ENCODE measurements at places on chromosomes 7 and 10.

- no peak for DNase-seq
Observed at GRCh38 chr10:88528201-88528600, 54.9 kb downstream of the RNLS start.

- no peak for DNase-seq
Observed at GRCh38 chr7:108261560-108262255, 131.5 kb upstream of the LAMB4 start.

GRCh38 chr7:4629287-4629895 lies 52.7 kb upstream of the FOXK1 start:
- DNase-seq: peak; percentile 38

DNA sequence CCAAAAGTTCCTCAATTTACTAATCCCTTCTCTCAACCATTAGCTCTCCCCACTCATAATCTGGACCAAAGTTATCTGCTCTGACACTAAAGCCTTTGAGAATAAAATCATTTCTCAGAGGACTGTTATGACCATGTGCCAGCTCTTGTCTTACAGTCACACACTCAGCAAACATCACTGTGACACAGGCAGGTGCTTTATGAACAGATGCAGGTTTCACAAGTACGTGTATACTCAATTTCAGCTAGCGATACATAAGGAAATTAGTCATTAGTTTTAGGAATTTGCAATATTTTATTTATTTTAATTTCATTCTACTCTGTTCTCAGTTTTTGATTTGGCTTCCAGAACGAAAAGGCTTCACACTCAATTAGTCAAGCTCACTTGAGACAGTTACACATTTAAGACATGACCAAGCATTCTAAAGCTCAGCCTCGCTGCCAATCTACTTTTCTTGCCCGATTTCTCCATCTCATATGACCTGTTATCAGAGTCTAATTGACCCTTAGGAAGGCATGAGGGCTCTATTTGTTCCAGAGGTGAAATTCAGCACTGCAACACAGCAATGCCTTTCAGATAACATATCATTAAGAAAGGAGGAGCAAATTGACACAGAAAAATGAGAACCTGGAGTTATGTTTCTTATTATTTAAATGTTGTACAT lies 76.8 kb downstream of the TFEC start:
- DNase-seq: no peak

DNA sequence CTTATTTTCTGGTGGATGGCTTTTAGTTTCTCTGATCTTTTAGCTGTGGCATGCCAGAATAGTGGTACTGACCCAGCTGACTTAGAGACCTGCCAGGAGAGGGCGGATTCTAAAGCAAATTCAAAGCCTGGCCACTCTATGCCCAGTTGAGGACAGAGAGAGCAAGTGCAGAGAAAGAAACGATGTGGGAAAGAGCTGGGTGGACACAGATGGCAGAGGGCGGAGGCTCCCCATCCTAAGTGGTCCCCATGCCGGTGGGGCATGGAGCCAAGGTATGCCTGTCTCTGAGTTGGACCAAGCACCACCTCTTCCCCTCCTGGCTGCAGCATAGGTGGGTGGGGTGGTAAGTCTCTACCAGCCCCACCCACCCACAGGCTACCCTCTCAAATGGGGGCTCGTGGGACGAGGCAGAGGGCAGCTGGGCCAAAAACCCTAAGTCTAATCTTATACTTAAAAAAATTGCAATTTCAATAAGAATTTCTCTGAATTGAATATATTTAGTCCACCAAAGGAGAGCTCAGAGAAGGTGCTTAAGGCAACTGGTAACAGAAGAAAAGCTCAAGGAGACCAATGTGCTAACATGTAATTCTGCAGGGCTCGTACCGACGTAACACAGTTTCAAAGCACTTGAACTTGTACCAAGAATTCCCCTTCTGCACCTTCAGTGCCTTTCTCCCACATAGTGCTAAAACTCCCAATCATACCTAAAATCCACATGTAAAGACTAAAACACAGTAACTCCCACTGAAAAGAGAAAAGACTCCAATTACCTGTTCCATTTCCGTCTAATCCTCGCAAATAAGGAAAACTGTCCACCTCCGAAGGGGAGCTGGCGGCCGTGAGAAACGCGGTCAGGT lies 85.7 kb upstream of the NMT2 start:
- DNase-seq: no peak

DNA sequence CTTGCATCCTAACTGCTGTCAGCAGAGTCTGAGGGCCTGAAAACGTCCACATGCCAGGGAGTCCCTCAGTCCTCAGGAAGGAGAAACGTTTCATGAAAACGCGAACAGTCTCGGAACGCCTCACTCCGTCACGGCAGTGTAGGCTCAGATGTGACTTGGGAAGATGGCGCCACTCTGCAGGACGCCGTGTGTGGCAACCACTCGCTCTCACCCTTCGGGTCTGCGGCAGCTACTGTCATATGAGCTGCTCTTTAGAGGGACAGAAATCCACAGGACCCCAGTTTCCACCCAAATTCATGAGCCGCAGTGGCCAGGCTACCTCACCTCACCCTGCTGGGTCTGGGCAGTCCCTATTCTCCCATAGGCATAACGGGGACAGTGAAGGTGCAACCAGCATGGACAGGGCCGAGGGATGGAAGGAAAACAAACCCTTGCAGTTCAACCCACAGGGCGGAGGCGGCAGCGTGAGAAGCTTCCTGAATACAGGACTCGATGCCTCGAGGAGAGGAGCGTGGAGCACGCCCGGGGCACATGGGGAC lies 438.3 kb downstream of the DNAJB6 start:
- no peak for DNase-seq

DNA sequence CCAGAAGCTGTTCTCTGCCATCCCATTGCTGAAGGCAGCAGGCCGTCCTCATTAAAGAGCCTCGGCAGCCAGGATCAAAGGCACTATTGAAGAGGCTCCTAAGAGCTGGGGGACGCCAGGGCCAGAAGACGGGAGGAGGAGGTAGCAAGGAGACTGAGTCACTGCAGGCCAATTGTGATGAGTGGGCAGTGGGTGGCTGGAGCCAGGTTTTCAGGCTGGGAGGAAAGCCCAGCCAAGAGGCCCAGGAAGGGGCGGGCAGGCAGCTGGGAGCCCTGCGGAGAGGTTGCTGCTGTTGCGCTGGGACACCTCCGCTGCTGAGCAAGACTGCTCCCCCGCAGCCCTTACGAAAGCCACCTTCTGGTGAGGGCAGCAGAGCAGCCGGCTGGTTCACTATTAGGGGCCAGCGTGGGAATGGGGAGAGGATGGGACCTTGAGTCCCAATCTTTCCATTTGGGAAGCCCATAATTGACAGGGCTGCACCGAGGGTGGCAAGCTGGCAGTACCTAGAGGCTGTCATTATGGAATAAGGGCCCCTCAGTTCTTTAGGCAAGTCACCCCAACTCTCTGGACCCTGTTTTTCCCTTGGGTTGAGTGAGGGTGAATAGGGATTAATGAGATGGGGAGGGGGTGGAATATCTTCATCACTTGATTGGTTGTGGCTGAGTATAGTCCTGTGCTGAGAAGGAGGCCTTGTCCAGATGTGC lies 48.4 kb downstream of the UNC5B start:
- DNase-seq: no peak

DNA sequence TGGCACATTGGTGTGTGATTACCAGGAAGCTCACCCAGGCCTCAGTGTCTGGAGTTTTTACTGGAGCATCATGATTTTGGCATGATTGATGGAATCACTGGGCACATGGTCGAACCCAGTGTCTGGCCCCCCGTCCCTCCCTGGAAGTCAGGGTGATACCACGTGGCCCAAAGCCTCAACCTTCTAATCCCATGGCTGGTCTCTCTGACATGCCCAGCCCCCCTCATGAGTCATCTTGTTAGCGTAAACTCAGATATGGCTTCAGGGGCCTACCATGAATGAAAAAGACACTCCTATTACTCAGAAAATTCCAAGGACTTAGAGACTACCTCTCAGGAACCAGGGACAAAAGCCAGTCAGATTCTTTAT lies 109.3 kb downstream of the GRK5 start:
- no peak for DNase-seq

- DNase-seq: no peak
Observed at GRCh38 chr7:90720984-90721760, 125.1 kb downstream of the CDK14 start.

GRCh38 chr10:52755297-52756062 lies 17.1 kb downstream of the MBL2 start:
- no peak for DNase-seq

DNA sequence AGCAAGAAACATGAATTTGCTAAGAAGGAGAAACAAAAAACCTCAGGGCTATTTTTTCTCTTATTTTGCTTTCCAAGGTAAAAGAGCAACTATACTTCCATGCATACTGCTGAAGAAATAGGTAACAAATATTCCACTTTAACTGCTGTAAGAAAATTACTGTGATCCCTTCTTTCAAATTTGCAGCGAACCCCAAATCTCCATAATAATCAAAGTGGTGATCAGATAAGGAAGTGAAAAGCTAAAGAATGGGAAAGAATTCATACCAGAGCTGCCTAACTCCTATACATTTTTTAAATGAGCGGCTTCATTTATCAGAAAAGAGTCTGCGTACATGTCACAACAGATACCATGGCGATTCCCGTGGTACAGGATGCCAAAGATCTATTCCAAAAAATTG lies 7.2 kb downstream of the SGCE start:
- no peak for DNase-seq

DNA sequence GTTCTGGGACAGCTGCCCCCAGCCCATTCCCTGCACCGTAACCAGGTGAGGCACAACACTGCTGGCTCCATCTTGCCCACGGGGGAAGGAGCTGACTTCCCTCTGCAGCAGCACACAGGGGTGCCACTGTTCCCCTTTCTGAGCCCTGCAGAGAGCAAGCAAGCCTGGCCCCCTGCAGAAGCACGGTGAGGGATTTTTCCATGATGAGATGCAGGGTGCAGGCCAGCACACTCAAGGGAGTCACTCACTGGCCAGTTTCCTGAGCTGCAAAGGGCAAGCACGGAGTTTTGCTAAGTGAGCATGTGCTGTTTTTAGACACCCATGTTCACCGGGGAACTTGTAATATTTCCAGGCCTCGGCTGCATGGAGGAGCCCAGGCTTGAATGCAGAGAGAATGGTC lies 176.6 kb downstream of the PIP4K2A start:
- no peak for DNase-seq

- DNase-seq: no peak
Observed at GRCh38 chr7:143381427-143382125, 431 bp downstream of the ZYX start.

- DNase-seq: peak; percentile 89
Observed at GRCh38 chr7:107044347-107045194, at the start of gene PRKAR2B. TSS of gene PRKAR2B (plus strand) at chr7:107044705. CDS start at chr7:107044908, 203 bp downstream.

DNA sequence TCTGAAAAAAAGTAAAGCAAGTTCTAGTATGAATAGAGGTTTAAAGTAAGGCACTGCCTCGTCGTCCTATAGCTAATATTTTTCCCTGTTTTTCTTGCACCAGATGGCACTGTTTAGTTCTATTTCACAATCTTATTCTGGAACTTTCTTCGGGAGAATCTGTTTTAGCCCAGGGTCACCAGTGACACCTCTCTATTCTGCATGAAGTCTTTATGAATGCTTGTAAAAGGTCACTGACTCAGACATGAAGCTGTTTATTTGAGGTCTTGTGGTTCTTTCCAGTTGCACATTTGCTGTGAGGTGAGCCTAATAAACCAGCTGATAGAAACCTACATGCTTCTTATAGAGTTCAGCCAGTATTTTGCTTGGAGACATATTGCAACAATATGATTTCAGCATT lies 444.3 kb downstream of the AUTS2 start:
- DNase-seq: no peak

- DNase-seq: no peak
Observed at GRCh38 chr7:95368235-95368634, 27.9 kb downstream of the PON3 start.

- DNase-seq: no peak
Observed at GRCh38 chr7:127359011-127359410, 33.5 kb downstream of the ZNF800 start.

GRCh38 chr10:18455086-18455884 lies 196.1 kb downstream of the NSUN6 start:
- no peak for DNase-seq

- no peak for DNase-seq
Observed at GRCh38 chr7:23075571-23075970, 30.0 kb upstream of the KLHL7 start.

DNA sequence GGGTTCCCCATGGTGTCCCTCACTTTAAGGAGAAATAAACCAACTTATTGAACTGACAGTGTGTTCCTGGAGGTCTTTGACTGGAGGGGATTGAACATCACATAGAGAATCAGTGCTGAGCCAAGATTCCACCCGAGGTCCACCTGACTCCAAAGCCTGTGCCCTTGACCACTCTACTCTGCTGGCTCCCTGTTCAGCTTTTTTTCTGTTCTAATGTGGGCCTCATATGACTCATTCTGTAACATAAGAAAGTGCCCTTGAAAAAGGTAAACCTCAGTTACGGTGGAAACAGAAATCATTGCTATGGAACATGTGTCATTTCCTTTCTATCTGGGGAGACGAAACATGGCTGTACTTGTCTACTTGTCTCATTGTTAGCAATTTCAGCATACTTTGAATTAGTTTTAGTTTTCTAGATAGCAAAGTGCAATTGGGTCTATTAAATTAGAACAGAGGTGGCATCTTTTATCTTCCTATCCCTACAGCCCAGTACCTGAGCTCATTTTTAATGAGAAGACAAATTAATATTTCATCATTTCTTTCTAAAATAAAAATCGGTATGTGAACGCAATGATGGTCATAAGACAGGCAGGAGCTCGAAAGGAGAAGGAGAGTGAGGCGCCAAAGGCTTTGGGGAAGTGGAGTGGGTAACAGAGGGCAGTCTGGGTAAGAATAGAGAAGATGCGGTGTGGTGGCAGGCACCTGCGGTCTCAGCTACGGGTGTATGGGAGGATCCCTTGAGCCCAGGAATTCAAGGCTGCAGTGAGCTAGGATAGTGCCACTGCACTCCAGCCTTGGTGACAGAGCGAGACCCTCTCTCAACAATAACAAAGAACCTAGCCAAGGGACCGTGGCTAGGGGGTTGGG lies 1.5 kb downstream of the GSDME start:
- no peak for DNase-seq

Data from SK-N-DZ (cell line).